Left ventricle myocardium inferior (tissue), 1 donor: ENCODE measurements at places on chromosomes 1 and 21. TPM values are rescaled to one million over a fixed set of nuclear protein-coding genes. Genes with fewer than 3 reads are reported as not detected.
A peak's percentile ranks its signal among the peaks of the same experiment; 100 is the strongest.

DNA sequence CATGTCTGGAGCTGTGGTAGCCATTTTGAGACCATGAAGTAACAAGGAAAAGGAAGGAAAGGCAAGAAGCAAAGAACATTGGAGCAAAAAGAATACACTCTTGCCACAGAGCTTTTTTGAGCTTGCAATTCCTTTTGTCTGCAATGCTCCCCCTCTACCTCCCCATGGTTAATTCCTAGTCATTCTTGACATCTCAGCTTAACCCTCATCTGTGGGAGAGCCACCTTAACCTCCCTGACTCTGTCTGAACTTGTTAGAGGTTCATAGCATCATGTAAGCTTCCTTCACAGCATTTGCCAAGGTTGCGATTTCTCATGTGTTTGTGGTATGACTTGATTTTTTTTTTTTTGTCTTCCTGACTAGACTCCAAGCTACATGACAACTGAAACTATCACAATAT lies 564.1 kb upstream of the PLXNA2 start:
- no peak for DNase-seq
- H3K4me3 ChIP-seq = no peak overlapping the region
- H3K27ac ChIP-seq = no peak overlapping the region
- no peaks in the 10 kb centered on the region for H3K36me3 ChIP-seq
- H3K4me1 ChIP-seq = no peaks in the 10 kb centered on the region

DNA sequence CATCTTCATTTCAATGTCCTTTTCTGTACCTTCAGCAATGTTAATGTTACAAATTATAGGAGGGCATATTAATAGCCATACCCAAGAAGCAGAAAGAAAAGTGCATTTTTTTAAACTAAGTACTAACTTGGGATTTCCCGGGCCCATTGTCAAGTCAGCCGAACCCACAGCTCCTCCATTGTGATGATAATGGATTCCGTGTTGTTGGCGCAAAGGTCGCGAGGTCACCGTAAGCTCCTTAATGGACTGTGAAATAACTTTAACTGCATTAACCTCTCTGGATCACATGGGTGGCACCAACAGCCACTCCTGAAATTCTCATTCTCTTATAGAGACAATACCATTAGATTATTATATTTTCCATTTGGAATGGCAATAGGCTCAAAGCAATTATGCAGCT lies 250.6 kb upstream of the RRP15 start:
- no peaks in the 10 kb centered on the region for H3K36me3 ChIP-seq
- H3K27me3 ChIP-seq = no peaks in the 10 kb centered on the region
- H3K27ac ChIP-seq = no peak overlapping the region

DNA sequence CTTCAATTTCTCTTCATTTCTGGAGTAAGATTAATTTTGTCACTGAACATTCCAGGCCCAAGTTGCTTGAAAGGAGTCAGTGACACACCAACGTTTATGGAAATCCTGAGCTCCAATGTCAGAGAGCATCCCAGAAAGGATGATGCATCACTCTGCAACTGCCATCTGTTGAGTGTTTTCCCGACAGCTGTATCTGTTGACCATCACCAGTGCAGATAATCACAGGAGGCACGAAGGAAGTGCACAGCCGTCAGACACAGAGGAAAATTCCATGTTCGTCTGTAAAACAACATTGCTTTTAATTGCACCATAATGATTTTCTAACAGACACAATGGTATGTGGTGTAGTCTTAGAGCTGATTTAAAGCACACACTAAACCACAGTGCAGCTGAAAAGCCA lies 376.7 kb upstream of the ADGRL2 start:
- no peaks in the 10 kb centered on the region for H3K27me3 ChIP-seq
- no peaks in the 10 kb centered on the region for H3K36me3 ChIP-seq
- H3K27ac ChIP-seq = no peak overlapping the region
- H3K4me3 ChIP-seq = no peak overlapping the region
- DNase-seq = no peak

The FCAMR gene
- not detected for total RNA-seq

GRCh38 chr1:200738327-200738948 lies at the start of gene CAMSAP2:
CAMSAP2 (plus strand) TSS chr1:200738893; CDS start chr1:200739828, 935 bp downstream.
- peaks cover 49% of the 10 kb centered on the region for H3K4me1 ChIP-seq
- peak; percentile 91 for DNase-seq
- H3K4me3 ChIP-seq = peak within 1 kb of the TSS; percentile 92
- no peaks in the 10 kb centered on the region for H3K27me3 ChIP-seq

- peak overlapping the region; percentile 62 for H3K4me3 ChIP-seq
- no peaks in the 10 kb centered on the region for H3K36me3 ChIP-seq
- peaks cover 27% of the 10 kb centered on the region for H3K4me1 ChIP-seq
Measured at GRCh38 chr1:21437341-21437640, 2.6 kb upstream of the NBPF3 start.

The A3GALT2 gene
- total RNA-seq = not detected

The BRINP2 gene
- total RNA-seq = 0.66 TPM

- H3K27ac ChIP-seq = no peak overlapping the region
- peaks cover 31% of the 10 kb centered on the region for H3K27me3 ChIP-seq
- no peak overlapping the region for H3K4me3 ChIP-seq
- peak; percentile 6 for DNase-seq
- H3K4me1 ChIP-seq = no peaks in the 10 kb centered on the region
- no peaks in the 10 kb centered on the region for H3K36me3 ChIP-seq
Measured at GRCh38 chr1:20724364-20725188, 6.8 kb upstream of the KIF17 start.

DNA sequence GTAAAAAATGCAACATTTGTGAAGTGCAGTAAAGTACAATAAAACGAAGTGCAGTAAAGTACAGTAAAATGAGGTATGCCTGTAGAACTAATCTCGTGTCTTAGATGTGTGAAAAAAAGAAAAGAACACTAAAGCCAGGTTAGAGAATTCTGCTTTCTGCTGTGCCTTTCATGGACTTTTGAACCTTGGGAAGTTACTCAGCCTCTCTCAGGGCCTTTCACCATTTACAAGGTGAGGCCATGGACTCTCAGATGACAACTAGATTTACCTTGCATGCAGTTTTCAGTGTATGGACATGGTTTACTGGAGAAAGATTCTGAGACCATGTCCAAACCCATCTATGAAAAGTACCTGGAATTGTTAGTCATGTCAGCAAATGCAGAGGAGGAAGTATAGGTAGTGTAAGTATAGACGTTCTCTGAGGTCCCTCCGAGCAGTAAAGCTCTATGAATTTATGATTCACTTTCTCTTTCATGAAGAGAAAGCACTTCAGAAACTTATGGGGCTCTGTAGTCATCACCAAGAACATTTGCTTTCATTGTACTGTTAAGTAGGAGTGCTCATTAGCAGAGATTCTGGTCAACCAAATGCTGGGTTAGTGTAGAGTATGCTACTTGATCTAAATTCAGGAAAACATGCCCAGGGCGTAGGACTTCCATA lies 143.1 kb downstream of the CACNA1E start:
- H3K4me1 ChIP-seq = no peaks in the 10 kb centered on the region
- H3K27me3 ChIP-seq = peaks cover 53% of the 10 kb centered on the region
- no peak for DNase-seq
- no peaks in the 10 kb centered on the region for H3K36me3 ChIP-seq

The ILDR2 gene
- 3.6 TPM for total RNA-seq

- no peak overlapping the region for H3K27ac ChIP-seq
- H3K4me3 ChIP-seq = no peak overlapping the region
- H3K27me3 ChIP-seq = peaks cover 100% of the 10 kb centered on the region
- no peaks in the 10 kb centered on the region for H3K36me3 ChIP-seq
Measured at GRCh38 chr1:200037904-200038303, 10.4 kb downstream of the NR5A2 start.

- no peak overlapping the region for H3K27ac ChIP-seq
- DNase-seq = no peak
- no peaks in the 10 kb centered on the region for H3K36me3 ChIP-seq
- peaks cover 63% of the 10 kb centered on the region for H3K27me3 ChIP-seq
Measured at GRCh38 chr1:32894019-32894600, 7.1 kb downstream of the TMEM54 start.

The EPRS1 gene
- 56.9 TPM for total RNA-seq

GRCh38 chr1:104932949-104933679 lies 1183.4 kb downstream of the AMY1C start:
- H3K27ac ChIP-seq = no peak overlapping the region
- no peaks in the 10 kb centered on the region for H3K36me3 ChIP-seq
- no peak overlapping the region for H3K4me3 ChIP-seq
- no peaks in the 10 kb centered on the region for H3K4me1 ChIP-seq

DNA sequence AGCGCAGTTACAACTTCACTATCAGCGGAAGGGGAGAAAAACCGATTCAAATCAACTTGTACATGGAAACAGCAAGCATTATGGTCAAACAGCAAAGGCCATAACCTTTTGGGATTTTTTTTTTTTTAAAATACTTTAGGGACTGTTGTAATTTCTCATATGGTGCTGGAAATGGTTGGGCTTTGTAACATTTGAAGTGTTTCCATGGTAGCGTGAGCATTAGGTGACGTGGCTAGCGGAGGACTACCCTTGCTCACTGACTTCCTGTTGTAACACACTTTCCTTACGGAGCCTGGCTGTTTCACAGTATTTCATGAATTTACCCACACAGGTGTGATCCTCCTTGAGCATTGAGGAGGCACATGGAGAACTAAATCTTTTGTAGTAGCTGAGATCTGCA lies 269.5 kb downstream of the TM2D1 start:
- peak overlapping the region; percentile 84 for H3K27ac ChIP-seq
- H3K4me3 ChIP-seq = no peak overlapping the region
- DNase-seq = no peak
- peaks cover 10% of the 10 kb centered on the region for H3K36me3 ChIP-seq
- peaks cover 42% of the 10 kb centered on the region for H3K4me1 ChIP-seq
- no peaks in the 10 kb centered on the region for H3K27me3 ChIP-seq

GRCh38 chr1:51856745-51857144 lies 21.8 kb downstream of the NRDC start:
- no peaks in the 10 kb centered on the region for H3K27me3 ChIP-seq
- peaks cover 8% of the 10 kb centered on the region for H3K36me3 ChIP-seq
- no peak for DNase-seq
- H3K27ac ChIP-seq = no peak overlapping the region
- H3K4me1 ChIP-seq = peaks cover 15% of the 10 kb centered on the region
- H3K4me3 ChIP-seq = no peak overlapping the region

The SLC22A15 gene
- 8.4 TPM for total RNA-seq

The AADACL4 gene
- not detected for total RNA-seq

DNA sequence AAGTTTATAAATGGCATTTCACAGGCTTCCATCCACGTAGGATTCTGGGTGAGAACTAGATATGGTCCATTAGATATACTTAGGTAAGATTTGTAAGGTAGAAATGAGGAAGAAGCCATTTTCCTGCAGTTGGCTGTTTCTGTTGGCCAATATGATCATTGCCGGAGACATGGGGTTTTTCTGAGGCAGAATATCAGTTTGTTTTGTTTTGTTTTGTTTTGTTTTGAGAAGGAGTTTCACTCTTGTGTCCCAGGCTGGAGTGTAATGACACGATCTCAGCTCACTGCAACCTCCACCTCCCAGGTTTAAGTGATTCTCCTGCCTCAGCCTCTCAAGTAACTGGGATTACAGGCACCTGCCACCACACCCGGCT lies 8.7 kb upstream of the EYA3 start:
- H3K4me1 ChIP-seq = peaks cover 8% of the 10 kb centered on the region
- H3K36me3 ChIP-seq = no peaks in the 10 kb centered on the region
- H3K27ac ChIP-seq = no peak overlapping the region
- no peak overlapping the region for H3K4me3 ChIP-seq
- DNase-seq = no peak

- H3K27ac ChIP-seq = peak overlapping the region; percentile 66
- no peaks in the 10 kb centered on the region for H3K36me3 ChIP-seq
- H3K4me1 ChIP-seq = peaks cover 25% of the 10 kb centered on the region
- DNase-seq = no peak
- no peak overlapping the region for H3K4me3 ChIP-seq
Measured at GRCh38 chr1:179825206-179825605, 52.4 kb downstream of the TOR1AIP2 start.

GRCh38 chr1:57736940-57737339 lies 313.1 kb upstream of the DAB1 start:
- H3K4me1 ChIP-seq = no peaks in the 10 kb centered on the region
- no peak for DNase-seq
- no peak overlapping the region for H3K4me3 ChIP-seq
- no peak overlapping the region for H3K27ac ChIP-seq
- H3K27me3 ChIP-seq = no peaks in the 10 kb centered on the region
- H3K36me3 ChIP-seq = no peaks in the 10 kb centered on the region

DNA sequence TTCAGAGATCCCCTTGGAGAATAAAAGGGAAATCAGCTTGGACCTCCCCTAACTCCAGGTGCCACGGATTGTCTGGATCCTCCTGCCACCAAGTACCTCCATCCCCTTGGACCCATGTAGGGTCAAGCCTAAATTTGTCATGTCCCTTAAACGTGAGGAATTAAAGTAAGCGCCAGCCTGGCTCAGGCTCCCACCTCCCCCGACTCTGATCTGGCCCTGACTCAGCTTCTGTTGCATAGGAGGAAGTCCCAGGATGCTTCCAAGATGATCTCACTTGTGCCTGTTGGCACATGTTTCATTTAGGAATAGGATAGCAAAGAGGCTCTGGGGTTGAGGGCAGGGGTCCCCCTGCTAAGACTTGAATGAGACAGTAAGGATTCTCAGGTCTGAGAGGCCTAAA lies 231.9 kb upstream of the JUN start:
- peaks cover 61% of the 10 kb centered on the region for H3K4me1 ChIP-seq
- H3K4me3 ChIP-seq = no peak overlapping the region
- DNase-seq = no peak
- H3K27me3 ChIP-seq = no peaks in the 10 kb centered on the region
- no peak overlapping the region for H3K27ac ChIP-seq
- no peaks in the 10 kb centered on the region for H3K36me3 ChIP-seq

DNA sequence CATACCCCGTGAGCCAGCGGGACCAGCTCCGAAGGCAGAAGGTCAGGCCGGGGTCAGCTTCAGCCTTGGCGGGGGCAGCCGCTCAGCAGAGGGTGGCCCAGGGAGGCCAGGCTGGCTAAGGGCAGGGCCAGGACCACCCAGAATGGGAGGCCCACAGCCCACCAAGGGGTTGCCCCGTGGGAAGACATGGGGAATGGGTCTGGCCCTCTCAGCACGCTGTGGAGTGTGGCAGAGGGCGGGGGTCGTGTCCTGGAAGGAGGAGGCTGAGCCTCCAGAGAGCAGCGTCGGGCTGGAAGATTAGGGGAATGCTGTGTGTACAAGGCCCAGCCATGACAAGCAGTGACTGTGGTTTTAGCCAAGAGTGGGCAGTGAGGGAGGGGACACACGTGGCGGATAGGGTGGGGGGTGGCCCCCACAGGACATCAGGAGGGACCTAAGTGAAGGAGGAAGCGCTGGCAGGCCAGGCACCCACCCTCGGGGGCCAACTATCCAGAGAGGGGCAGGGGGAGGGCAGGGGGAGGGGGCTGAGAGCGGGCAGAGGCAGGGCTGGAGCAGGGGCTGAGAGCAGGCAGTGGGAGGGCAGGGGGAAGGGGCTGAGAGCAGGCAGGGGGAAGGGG lies 43.9 kb upstream of the POFUT2 start:
- peaks cover 12% of the 10 kb centered on the region for H3K4me1 ChIP-seq
- no peak overlapping the region for H3K4me3 ChIP-seq
- H3K27me3 ChIP-seq = no peaks in the 10 kb centered on the region
- H3K36me3 ChIP-seq = no peaks in the 10 kb centered on the region
- DNase-seq = peak; percentile 9

The PIGR gene
- total RNA-seq = 0.91 TPM

The COL16A1 gene
- total RNA-seq = 18.3 TPM

GRCh38 chr1:178946855-178947676 lies 76.2 kb upstream of the ANGPTL1 start:
- H3K4me1 ChIP-seq = peaks cover 4% of the 10 kb centered on the region
- no peak for DNase-seq
- H3K36me3 ChIP-seq = no peaks in the 10 kb centered on the region
- no peak overlapping the region for H3K4me3 ChIP-seq
- H3K27me3 ChIP-seq = no peaks in the 10 kb centered on the region
